ENCODE measurements at places on chromosomes 16 and 17.

DNA sequence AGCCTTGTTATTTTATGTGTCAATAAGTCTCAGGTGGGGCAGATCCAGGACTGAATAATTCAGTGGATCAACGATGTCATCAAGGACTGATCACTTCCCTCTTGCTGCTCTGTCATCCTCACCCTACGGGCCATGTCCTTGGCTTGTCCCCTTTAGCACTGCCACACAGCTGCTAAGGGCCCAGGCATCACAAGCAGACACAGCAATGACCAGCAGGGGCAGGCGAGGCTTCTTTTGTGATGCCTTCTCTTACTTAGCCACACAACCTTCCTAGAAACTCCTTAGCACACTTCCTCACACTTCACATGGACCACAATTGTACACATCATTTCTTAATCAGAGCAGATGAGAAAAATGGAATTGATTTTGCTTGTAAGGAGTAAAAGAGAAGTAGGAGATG lies 356.3 kb upstream of the SOX9 start:
- DNase-seq, result peak; percentile 94

GRCh38 chr17:69223809-69224208 lies 4.8 kb downstream of the ABCA10 start:
- DNase-seq, result no peak

- no peak for DNase-seq
These were observed 62.1 kb downstream of the DYNLRB2 start for GRCh38 chr16:80602894-80603293.

DNA sequence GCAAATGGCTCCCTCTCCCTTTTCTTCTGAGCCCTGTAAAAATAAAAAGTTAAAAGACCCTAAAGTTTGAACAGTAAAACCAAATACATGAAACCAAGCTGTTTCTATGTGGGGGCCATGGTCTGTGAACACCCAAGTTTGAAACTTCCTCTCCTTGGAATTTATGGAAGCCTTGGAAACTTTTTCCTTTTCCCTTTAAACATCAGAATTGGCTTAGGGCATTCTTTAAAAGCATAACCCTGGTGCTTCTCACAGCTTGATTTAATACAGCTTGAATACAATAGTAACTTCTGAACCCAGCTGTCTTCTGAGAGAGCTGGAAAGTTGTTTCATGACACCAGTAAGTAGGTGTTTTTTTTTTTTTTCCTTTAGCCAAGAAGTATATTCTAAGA lies 26.5 kb downstream of the NKD1 start:
- DNase-seq, result no peak

DNA sequence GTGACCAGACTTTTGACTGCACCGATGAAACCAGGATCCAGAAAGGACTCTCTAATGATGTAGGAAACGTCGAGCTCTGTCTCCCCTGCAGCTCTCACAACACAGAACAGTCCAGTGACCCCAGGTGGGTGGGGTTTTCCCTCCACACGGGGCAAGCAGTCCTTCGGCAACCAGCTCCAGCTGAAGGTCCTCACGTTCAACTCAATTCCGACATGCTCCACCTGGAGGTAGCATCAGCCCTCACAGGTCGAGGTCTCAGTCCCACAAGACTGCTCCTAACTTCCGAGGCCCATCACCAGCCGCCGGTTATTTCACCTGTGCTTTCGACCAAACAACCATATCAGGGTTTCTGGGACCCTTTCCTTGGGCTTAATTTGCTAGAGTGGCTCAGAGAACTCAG lies 28.2 kb downstream of the ITGAE start:
- DNase-seq, result peak; percentile 87

- DNase-seq, result no peak
These were observed 67.9 kb downstream of the TNRC6C start for GRCh38 chr17:78026381-78026780.

Data from endodermal cell (in vitro differentiated cells).